Activated naive CD8-positive, alpha-beta T cell treated with anti-CD3 and anti-CD28 coated beads, Interleukin-2, amount 50 U/mL, for 16 hours (primary cell): ENCODE measurements at places on chromosomes 1 and 21.
A peak's percentile ranks its signal among the peaks of the same experiment; 100 is the strongest.

- no peak for DNase-seq
Observed at GRCh38 chr1:38085666-38086330, 39.2 kb upstream of the POU3F1 start.

- DNase-seq = no peak
Observed at GRCh38 chr1:22282364-22282995, 139.6 kb upstream of the WNT4 start.

DNA sequence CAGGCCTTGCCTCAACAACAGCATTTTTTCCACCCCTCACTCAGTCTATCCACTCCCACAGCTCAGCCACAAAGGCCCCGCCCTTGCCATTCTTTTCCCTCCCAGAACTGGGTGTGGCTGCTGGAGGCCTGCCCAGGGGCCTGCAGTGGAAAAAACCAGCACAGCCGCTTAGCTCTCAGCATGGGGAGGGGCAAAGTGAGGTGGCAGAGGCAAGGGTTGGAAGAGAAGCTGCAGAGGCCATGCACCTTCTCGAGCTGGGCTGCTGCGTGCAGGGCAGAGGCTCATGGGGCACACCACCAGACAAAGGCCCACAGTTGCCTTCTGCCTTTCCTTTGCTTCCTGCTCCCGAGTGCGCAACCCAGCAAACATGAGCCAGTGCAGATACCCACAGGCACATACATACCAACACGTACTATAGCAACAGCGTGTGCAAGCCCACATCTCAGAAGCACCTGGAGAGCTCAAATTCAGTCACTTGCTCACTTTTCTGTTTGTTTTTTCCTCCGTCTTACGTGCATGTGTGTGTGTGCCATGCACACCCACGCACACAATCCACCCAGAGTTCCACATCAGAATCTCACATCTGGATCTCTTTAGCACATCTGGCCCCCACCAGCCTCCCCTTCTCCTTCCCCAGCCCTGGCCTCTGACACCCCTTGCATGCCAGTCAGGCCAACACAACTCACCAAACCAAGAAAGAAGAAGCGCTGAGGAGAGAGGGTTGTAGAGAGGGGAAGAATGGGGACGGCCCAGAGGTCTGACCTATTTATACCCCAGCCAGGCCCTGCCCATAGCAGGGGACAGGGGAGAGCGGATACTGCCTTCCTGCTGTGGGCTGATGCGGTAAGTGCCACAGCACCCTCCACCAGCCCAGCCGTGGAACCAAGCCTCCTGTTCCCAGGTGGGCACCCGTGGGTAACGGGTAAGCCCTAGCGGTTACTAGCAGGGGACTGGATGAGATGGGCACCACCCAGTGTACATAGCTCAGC lies at the start of gene S100A4:
TSS of gene S100A4 (minus strand) at position 740 of the 989 bp plus-strand sequence. CDS start 1,012 bp downstream, outside the sequence.
- DNase-seq = peak; percentile 82

- no peak for DNase-seq
Observed at GRCh38 chr1:153774780-153775457, at the start of gene SLC27A3. SLC27A3 (plus strand) TSS chr1:153775407; CDS start chr1:153775498, 91 bp downstream.

GRCh38 chr1:179127163-179127895 lies 45.5 kb downstream of the TOR3A start:
- DNase-seq = no peak

- DNase-seq = no peak
Observed at GRCh38 chr1:18738126-18738525, 107.5 kb downstream of the PAX7 start.
